Mucosa of gallbladder (tissue), 1 donor: ENCODE measurements at places on chromosomes 13 and 19. TPM values are rescaled to one million over a fixed set of nuclear protein-coding genes. Genes with fewer than 3 reads are reported as not detected.

- no peak for DNase-seq
Measured at GRCh38 chr13:31209172-31209840, 9.5 kb downstream of the B3GLCT start.

ZNF737 gene
- 30.2 TPM for total RNA-seq

KLC3 gene
- 0.23 TPM for total RNA-seq

GRCh38 chr19:366951-367350 is 22.4 kb upstream of the MIER2 start:
- DNase-seq = no peak

MYO1F gene
- 47.2 TPM for total RNA-seq

MZF1 gene
- total RNA-seq = 67.6 TPM

OR4F17 gene
- not detected for total RNA-seq

- DNase-seq = peak; percentile 37
Measured at GRCh38 chr13:29497137-29497654, 98.3 kb downstream of the SLC7A1 start.

DNA sequence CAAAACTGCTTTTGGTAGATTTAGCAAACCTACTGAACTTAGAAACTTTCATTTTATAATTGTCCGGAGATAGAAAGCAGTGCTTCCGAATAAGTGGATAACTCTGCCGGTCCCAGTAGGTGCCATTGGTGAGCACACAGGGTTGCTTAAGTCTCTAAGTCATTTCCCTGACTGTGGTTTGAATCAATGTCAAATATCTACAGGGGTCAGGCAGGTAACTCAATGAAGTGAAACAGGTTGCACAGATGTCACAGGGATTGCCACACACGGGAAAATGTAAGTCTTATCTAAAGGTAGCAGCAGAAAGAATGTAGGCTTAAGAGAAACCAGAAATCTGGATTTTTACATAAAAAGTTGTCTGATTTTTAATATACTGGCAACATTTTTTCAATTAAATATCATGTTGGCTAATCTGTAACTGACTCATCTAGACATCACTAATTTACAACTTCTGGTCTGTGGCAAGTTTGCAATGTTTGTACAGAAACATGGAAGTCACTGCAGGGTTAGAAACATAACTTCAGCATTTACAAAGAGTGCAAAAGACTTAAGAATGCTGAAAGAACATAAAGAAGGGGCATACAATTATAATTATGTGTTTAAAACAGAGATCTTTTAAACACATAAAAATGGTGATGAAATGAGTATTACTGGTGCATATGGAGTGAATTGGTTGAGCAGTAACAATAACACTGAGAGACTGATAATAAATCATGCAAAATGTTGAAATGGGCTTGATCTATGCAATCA is 14.3 kb upstream of the LRRC63 start:
- DNase-seq = no peak

DNA sequence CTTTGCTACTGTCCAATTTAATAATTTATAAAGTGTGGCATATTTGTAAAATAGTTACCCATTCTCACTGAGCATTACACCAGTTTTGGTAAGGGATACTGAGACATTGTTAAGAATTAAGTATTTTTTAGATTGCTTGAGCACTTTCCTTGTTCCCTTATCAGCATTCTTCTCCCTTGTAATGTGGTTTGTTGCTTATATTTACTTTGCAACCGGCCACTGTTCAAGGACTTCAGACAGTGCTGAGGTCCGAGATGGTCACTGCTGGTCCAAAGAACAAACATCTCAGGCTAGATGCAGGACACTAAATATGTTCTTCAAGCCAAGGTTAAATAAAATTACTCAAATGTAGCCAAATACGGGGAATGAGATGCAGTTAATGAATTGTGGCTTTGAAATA is 161.4 kb downstream of the TM9SF2 start:
- DNase-seq = no peak

GRCh38 chr19:33089010-33089409 is 8.0 kb downstream of the GPATCH1 start:
- DNase-seq = no peak

GRCh38 chr19:12872941-12873890 is 8.0 kb downstream of the DNASE2 start:
- DNase-seq = peak; percentile 55

- DNase-seq = no peak
Measured at GRCh38 chr13:42592915-42593900, 19.3 kb downstream of the TNFSF11 start.

NAPSA gene
- total RNA-seq = 8.1 TPM

ZNF135 gene
- total RNA-seq = 11.1 TPM

ZNF574 gene
- 17.1 TPM for total RNA-seq

CLEC4M gene
- total RNA-seq = not detected

ZFP14 gene
- total RNA-seq = 12.0 TPM

DNA sequence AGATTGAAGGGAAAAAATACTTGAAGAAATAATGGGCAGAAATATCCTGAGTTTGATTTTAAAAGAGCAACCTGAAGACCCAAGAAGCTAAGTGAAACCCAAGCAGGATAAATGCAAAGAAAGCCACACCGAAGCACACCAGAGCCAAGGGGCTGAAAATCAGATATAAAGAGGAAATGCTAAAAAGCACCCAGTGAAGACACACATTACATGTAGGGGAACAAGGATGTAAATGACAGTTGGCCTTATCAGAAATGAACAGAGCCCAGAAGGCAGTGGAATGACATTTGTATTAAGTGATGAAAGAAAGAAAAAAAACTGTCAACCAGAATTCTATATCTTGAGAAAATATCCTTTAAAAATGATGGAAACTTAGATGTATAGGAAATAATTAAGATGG is 139.1 kb downstream of the SLC7A1 start:
- no peak for DNase-seq

AKAP11 gene
- total RNA-seq = 36.1 TPM

GRCh38 chr19:55766466-55766865 is 2.5 kb upstream of the RFPL4AL1 start:
- DNase-seq = no peak

GRCh38 chr13:101829484-101829883 is 377.0 kb downstream of the ITGBL1 start:
- DNase-seq = no peak

PSG4 gene
- not detected for total RNA-seq

HSH2D gene
- 14.0 TPM for total RNA-seq

LGALS7 gene
- total RNA-seq = not detected

- no peak for DNase-seq
Measured at GRCh38 chr19:38706792-38707511, 37.3 kb downstream of the CAPN12 start.
